ENCODE measurements at places on chromosomes 7 and 10.

GRCh38 chr7:133275008-133275407 lies 22.1 kb downstream of the EXOC4 start:
- no peak for DNase-seq

- no peak for DNase-seq
Observed at GRCh38 chr10:132591166-132591971, 53.8 kb downstream of the INPP5A start.

DNA sequence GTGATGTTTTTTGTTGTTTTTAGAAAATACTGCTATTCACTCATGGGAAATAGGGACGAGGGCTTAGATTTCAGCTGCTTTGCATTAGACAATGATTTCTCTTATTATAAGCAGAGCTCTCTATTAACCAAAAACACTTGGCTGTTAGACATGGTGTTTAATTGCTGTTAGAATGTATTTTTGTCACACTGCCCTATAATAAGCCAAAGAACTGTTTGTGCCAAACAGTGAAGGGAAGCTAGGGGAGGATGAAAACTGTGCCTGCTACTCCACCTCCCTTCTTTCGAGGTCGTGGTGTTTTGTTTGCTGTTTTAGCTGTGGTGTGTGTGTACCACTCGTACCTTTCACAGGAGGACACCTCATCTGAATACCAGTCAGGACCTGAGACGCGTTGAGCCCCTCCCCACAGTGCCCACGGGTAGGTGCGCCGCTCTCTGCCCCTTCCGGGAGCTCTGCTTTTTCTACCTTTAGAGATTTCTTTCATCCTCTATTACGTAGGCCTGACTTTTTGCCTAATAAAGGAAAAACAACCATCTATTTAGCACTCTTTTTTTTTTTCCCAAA lies 57.9 kb downstream of the CUX1 start:
- no peak for DNase-seq

GRCh38 chr10:102644646-102645387 lies 538 bp downstream of the TRIM8 start:
- DNase-seq, result no peak

DNA sequence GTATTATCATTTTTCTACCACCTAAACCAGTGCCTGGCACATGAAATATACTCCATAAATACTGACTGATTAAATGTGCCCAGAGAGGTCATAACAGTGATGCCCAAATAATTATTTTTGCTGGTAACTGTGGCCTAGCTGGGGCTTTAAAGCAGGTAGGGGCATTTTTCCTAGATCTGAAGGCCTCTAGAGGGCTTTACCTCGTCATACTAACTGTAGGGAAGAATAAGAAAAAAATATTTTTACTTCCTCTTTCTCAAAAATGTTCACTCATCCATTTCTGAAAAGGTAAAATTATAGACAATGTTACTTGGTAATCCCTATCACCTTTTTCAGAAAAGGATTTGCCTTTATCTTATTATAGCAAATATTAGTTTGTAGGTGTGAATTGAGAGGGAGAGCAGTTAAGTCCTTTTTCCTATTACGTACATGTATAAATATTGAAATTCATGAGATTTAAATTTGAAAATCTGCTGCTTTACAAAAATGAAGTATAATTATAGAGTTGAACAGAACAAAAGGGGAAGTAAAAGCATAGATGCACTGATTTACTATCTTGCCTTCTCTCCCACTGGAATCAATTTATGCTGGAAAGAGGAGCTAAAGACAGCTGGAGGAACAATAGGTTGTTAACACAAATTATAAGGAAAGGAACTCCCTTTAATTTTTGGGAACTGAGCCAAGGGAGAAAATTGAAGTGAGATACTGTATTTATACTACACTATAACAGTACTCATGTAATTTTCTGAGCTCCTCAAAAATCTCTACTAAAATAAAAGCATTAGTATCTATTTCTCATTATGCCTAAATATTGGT lies 71.5 kb upstream of the NOBOX start:
- no peak for DNase-seq

GRCh38 chr7:33452805-33453502 lies 323.6 kb downstream of the BBS9 start:
- DNase-seq, result no peak

DNA sequence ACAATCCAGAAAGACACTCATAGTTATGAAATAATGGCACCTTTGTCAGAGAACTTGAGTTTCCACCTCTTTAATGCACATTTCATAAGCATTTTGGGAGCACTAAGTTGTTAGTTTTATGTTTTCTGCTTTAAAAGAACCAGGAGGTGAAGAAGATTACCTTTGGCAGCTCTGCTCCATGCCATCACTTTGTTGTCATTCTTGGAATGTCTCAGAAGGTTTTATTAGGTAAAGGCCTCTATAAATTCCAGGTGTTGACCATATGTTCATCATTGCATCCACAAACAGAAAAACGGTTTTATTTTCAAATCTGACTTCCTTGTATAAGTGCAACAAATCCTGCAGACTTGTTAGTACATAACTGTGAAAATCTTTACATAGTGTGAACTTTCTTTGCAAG lies 424.8 kb downstream of the MDFIC start:
- DNase-seq, result no peak

GRCh38 chr7:36514289-36515243 lies 124.9 kb downstream of the ANLN start:
- DNase-seq, result no peak

DNA sequence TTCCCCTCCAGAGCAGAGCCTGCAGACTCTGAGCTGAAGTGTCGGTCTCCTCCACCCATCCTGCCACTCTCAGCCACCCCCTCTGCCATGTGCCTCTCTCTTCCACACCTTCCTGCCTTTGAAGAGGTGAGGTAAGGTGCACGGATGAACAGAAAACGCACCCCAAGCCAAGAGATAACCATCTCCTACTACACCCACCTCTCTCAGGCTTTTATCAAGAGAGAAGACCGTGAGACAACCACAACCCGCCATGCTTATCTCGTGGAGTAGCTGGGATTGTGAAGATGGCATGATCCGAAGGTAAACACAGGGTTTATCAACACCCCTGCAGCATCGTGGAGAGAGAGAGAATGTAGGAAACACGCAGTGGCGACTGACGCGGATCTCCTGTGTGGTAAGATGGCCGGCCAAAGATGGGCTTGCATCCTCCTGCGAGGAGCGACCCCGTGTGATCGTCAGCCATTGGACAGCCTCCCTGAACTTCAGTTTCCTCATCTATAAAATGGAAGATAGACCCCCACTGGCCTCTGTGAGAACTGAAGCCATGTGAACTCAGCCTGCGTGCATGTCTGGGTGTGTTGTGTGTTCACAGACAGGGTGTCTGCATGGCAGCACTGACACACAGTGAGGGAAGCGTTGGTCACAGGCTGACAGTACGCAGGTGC lies 219.0 kb downstream of the DIP2C start:
- DNase-seq, result no peak

GRCh38 chr10:32189400-32190084 lies 133.3 kb upstream of the KIF5B start:
- DNase-seq, result no peak

GRCh38 chr10:78808736-78809367 lies 259.9 kb upstream of the ZMIZ1 start:
- no peak for DNase-seq

- no peak for DNase-seq
Observed at GRCh38 chr10:790821-791551, 101.5 kb upstream of the DIP2C start.

DNA sequence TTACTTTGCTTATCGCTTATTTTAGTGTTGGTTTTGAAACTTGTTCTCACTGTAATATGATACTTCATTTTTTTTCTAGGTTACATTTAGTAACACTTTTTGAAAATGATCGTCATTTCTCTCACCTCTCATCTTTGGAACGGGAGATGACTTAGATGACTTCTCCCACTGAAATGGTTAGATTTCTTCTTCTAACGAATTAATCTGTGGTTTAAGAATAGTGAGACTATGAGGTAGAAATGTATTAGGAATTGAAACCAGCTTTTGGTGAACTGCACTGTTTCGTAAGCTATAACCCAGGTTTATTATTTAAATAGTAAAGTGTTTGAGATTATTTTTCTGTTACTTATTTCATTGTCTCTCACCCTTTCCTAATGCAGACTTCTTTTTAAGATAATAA lies 93.7 kb downstream of the PRR15 start:
- DNase-seq, result no peak

DNA sequence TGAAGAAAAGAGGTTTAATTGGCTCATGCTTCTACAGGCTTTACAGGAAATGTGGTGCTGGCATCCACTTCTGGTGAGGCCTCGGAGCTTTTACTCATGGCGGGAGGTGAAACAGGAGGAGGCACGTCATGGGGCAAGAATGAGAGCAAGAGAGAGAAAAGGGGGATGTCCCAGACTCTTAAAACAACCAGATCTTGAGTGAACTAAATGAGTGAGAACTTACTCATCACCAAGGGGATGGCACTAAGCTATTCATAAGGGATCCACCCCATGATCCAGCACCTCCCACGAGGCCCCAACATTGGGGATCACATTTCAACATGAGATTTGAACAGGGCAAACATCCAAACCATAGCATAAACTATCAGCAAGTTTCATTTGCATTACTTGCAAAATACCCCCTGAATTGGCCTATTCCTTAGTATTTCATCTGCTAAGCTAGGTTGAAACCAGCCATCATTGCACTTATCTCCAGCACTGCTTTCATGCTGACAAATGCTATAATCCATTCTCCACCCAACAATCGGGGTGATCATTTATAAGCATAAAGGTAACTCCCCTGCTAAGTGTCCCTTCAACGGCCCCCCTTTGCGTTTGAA lies 179.0 kb downstream of the NOC3L start:
- DNase-seq, result peak; percentile 58

DNA sequence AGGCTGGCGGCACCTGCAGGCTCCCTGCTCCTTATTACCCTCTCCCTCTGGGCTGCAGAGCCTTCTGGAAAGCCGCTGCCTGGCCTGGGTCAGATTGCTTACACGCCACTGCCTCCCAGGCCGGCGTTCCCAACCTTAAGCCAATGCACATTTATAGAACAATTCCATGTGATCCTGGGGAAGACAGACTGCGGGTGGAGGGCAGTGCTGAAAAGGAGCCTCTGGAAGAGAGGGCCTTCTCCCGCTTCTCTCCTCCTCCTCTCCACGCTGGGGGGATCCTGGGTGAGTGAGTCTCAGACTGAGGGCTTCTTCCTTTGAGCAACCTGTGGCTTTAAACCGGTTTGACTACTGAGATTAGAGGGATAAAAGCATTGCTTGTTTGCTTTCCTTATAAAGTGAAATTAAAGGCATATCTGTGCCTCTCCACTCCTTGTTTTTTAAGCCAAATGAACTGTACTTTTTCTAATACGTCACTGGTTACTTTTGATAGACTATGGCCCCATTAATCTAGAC lies 5.5 kb downstream of the TACC2 start:
- DNase-seq, result no peak

DNA sequence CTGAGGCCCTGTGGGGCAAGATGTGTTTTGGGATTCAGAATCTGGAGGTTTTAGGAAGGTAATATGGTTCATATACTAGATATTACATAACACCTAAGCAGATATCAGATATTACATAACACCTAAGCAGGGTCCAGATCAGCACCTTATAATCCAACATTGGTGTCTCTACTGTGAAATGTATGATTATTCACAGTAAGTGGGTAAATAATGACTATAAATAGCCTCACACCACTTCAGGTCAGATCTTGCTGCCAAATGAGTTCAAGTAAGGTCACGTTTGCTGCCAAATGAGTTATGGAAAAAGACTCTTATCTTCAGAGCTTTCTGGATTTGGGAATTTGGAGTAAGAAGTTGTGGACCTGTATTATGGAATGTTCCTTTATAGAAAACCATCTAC lies 14.6 kb downstream of the ADRB1 start:
- DNase-seq, result no peak

DNA sequence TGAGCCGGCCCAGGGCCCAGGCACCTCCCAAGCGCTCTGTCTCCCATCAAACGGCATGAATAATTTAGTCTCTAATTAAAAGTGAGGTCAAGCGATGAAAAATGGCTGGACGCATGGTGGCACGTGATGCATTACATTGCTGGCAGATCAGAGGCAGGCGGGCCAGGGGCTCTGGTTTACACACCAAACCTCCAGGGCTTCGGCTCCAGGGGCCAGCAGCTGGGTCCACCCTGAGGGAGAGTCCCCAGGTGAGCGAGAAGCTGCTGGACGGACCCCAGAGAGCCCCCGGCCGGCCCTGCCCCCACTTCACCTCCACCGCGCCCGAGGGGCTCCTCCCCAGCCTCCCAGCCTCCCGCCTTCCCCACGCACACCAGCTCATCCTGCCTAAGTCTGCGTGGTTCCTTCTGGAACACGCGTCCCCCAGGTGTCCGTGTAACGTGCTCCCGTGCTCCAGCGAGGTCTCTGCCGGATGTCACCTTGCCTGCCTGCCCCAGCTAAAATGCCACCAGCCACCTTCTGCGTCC lies 23.2 kb downstream of the UNCX start:
- DNase-seq, result no peak

DNA sequence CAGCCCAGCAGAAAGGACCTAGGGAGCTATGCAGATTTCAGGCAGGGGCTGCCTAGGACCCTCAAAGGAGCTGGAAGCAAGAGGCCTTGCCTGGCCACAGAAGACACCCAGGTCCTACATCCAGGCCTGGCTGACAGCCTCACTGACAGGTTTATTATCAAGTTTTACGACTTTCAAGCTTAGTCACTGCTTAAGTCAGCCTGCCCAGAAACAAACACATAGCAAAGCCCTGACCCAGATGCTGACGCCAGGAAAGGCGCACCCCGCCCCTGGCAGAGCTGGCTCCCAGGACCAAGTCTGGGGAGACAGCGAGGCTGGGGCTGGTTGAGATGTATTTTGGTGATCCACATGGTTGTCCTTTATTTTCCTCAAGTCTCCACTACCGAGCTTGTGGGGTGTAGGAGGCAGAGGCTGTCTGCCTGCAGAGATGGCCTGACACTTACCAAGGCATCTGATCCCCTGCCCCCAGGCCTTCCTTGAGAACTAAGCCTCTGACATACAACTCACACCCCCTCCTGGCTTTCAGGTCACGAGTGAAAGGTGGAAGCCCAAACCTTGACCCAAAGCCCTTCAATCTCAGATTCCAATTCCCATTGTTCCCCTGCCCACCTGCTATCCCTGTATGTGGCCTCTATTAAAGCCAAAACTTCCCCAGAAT lies 80.7 kb upstream of the EMX2 start:
- peak; percentile 92 for DNase-seq

- DNase-seq, result no peak
Observed at GRCh38 chr10:100744136-100744986, 1.0 kb upstream of the PAX2 start.

GRCh38 chr7:115009736-115010440 lies 88.0 kb downstream of the MDFIC start:
- no peak for DNase-seq

DNA sequence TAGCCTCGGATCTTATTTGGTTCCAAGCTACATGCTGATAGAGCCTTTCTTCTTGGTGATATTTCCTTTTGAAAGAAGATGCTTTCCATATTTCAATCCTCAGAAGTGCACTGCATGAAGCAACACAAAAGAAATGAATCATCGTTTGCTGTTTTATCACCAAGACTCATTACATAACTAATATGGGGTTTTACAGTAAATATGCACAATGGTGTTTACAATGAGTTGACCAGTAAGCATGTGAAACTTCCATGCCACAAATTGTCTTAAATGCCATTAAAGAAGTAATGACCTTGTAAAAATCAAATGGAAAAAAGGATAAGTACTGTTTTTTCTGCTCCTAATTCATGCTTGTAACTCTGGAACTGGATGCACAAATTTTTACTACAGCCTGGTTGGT lies 1017.0 kb upstream of the GHITM start:
- no peak for DNase-seq

- no peak for DNase-seq
Observed at GRCh38 chr10:118900617-118901016, 128.9 kb upstream of the NANOS1 start.

Measured in kidney epithelial cell (primary cell).